Uterine smooth muscle cell (primary cell): ENCODE measurements at places on chromosomes 13 and 19. TPM values are rescaled to one million over a fixed set of nuclear protein-coding genes. Genes with fewer than 3 reads are reported as not detected.

The SLAIN1 gene
- 1.1 and 1.4 TPM in 2 replicates for total RNA-seq

The RFPL4AL1 gene
- total RNA-seq, result not detected in 2 replicates

The KLK13 gene
- not detected in 2 replicates for total RNA-seq

The LGALS13 gene
- not detected in 2 replicates for total RNA-seq

The HNRNPM gene
- total RNA-seq, result 68.5 and 123 TPM in 2 replicates

The CGB5 gene
- total RNA-seq, result not detected in 2 replicates

The CYP2A7 gene
- not detected in 2 replicates for total RNA-seq

The TINCR gene
- 0.12 and 0.22 TPM in 2 replicates for total RNA-seq

The ZNF580 gene
- total RNA-seq, result 4.1 and 4.2 TPM in 2 replicates

The IRGC gene
- total RNA-seq, result not detected in 2 replicates

The TEX26 gene
- not detected in 2 replicates for total RNA-seq

The GPR108 gene
- 26.0 and 34.4 TPM in 2 replicates for total RNA-seq

The PGLYRP1 gene
- not detected in 2 replicates for total RNA-seq

The C1QTNF9B gene
- 0.37 and 1.2 TPM in 2 replicates for total RNA-seq

The KANK2 gene
- total RNA-seq, result 403 and 554 TPM in 2 replicates

The HIPK4 gene
- 0.33 TPM in 1 of 2 replicates, not detected in the other for total RNA-seq

The KIR2DL4 gene
- total RNA-seq, result not detected in 2 replicates

The B3GNT3 gene
- not detected in 2 replicates for total RNA-seq

The SH2D3A gene
- not detected in 2 replicates for total RNA-seq

The KISS1R gene
- not detected in 2 replicates for total RNA-seq

The CGB1 gene
- total RNA-seq, result not detected in 2 replicates

The CEACAM3 gene
- total RNA-seq, result not detected in 2 replicates

The GNG7 gene
- under 0.01 and 0.37 TPM in 2 replicates for total RNA-seq

The NANOS3 gene
- total RNA-seq, result not detected in 2 replicates

The RGL3 gene
- total RNA-seq, result 0.50 and 1.00 TPM in 2 replicates

The OSCAR gene
- 0.22 and 0.50 TPM in 2 replicates for total RNA-seq

The PKN1 gene
- total RNA-seq, result 173 and 203 TPM in 2 replicates

The RASIP1 gene
- 0.44 and 0.87 TPM in 2 replicates for total RNA-seq

The PLIN5 gene
- total RNA-seq, result not detected in 2 replicates

The EBPL gene
- total RNA-seq, result 69.4 and 73.5 TPM in 2 replicates

The ANKLE1 gene
- total RNA-seq, result 0.44 and 1.00 TPM in 2 replicates

The KMT2B gene
- 7.5 TPM in 2 replicates for total RNA-seq

The ZNF549 gene
- 4.8 and 4.9 TPM in 2 replicates for total RNA-seq

The FAM216B gene
- not detected in 2 replicates for total RNA-seq

The SYDE1 gene
- 25.1 and 31.9 TPM in 2 replicates for total RNA-seq
